ENCODE measurements at places on chromosomes 4 and X.

DNA sequence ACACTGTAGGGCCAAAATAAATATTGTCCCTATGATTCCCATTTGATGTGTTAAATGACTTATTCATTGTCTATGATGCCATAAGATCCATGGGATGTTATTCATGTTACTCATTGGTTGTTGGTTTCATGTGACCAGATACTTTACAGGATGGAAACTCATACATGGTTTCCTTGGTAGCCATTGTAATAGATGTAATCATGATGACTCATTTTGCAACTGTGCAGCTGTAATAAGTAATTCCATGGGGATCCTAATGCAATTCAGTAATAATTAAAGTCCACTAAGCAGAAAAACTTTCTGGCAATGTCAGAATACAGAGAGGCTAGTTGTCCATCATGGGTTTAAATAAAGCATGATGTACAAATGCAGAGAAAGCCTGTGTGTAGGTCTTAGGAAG, 389.7 kb upstream of the NR3C2 start:
- peak; percentile 80 for DNase-seq

- DNase-seq, result peak; percentile 1
Measured at GRCh38 chrX:34300871-34301270, 168.8 kb upstream of the FAM47A start.

DNA sequence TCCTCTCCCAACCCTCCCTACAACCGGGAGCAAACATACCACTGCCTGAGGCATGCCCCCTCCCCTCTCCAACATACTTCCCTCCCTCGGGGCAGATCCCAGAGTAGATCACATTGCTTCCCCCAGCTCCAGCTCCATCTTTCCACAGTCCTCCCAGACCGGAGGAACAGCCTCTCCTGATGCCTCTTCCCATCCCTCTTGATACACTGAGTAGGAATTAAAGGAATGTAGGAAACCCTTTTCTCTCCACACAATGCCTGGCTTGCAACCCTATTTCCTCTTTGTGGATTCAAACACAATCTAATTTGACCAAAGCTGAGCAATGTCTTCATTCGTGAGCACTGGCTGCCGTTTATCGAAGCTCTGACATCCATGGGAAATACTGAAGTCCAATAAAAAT, 339.8 kb downstream of the BCOR start:
- peak; percentile 58 for DNase-seq

GRCh38 chrX:45766981-45767501, 566.4 kb upstream of the DIPK2B start:
- peak; percentile 42 for DNase-seq

DNA sequence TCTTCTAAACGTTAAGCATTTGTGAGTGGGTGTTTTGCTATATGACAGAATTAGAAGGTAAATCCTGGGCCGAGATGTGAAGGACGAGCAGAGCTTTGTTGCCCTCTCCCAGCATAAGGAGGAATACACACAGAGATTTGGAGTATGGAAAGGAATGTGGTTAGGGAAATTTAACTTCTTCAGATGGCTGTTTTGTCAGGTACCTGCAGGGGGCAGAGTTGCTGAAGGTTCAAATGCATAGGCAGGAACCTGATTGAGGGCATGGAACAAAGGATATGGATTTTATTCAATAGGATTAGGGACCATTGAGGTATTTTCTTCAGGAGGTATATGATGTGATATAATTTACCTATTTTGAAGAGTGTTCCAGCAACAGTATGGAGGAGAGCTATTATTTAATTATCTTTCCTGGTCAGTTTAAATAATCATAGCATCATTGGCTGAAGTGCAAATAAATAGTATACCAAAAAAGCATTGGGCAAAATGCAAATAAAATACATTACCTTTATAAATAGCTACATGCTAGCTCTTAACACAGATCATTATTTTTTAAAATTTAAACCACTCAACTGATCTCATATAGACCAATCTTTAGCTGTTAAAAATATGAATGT, 143.6 kb downstream of the SLIT2 start:
- no peak for DNase-seq

DNA sequence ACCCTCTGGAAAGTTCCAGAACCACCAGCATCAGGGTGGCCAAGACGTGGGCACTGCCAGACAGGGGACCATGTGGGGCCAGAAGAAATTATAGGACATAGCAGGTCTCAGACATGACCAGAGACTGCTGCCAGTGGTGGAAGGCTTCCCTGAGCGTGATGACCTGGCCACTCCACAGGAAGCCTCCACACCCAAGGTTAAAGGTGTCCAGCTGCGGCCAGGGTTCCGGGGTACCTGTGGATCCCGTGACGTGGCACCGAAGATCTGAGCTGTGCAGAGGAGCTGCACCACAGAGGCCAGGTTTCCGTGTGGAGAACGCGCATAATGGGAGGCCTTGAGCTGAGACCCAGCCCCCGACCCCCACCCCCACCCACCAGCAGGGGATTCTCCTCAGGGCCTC, 16.4 kb upstream of the CTBP1 start:
- no peak for DNase-seq

DNA sequence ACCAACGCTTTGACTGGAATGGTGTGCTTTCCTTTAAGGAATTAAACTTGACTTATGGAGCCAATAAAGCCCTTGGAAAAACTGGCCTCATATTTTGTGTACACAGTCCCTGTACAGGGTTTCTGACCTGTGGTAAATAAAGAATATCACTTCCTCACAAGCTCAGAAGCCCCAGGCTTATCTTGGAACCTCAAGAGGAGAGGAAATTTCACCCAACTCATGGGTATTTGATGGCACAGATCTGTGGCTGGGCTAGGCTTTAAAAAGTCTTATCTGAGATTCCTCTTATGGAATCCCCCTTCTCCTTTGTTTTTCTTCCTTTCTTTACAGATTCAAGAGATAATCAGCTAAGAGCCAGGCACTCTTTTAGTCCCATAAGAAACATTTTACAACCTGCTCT, 89.3 kb upstream of the USP38 start:
- no peak for DNase-seq

- DNase-seq, result no peak
Measured at GRCh38 chr4:142535009-142535408, 311.1 kb downstream of the INPP4B start.

- no peak for DNase-seq
Measured at GRCh38 chr4:9983211-9983610, 38.1 kb downstream of the SLC2A9 start.

- DNase-seq, result no peak
Measured at GRCh38 chr4:109816082-109816442, 500 bp downstream of the GAR1 start.

DNA sequence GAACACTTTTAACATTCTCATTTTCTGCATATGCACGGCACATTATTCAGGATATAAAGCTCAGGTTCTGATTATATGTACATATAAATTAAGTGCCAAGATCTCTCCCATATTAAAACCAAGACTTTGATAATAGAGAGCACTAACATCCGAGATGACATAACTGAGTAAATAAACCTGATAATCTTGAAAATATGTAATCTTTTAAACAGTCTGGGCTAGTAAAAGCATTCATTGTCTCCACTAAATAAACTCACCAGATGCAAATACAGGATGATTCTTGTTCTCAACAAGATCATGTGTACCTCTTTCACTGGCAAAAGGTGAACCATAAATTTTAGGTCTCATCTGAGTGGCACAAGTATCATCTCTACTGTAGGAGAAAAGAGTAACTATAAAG, 942.2 kb downstream of the TRAM1L1 start:
- no peak for DNase-seq

- no peak for DNase-seq
Measured at GRCh38 chr4:125663896-125664767, 349.4 kb downstream of the FAT4 start.

DNA sequence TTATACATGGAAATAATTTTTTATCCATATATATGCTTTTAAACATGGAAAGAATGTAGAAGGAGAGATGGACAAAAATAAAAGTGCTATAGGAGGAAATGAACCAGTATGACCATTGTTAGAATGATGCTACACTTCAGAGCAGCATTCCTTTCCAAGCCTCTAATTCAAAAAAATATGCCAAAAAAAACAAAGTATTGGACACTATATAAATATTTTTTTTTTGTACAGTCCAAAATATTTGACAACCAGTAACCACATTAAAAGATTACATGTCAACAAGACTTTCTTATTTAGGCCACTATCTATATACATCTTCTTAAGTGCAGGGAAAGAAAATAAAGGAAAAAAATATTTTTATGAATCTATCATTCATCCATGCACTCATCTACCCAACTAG, 198.6 kb downstream of the LRBA start:
- DNase-seq, result no peak

DNA sequence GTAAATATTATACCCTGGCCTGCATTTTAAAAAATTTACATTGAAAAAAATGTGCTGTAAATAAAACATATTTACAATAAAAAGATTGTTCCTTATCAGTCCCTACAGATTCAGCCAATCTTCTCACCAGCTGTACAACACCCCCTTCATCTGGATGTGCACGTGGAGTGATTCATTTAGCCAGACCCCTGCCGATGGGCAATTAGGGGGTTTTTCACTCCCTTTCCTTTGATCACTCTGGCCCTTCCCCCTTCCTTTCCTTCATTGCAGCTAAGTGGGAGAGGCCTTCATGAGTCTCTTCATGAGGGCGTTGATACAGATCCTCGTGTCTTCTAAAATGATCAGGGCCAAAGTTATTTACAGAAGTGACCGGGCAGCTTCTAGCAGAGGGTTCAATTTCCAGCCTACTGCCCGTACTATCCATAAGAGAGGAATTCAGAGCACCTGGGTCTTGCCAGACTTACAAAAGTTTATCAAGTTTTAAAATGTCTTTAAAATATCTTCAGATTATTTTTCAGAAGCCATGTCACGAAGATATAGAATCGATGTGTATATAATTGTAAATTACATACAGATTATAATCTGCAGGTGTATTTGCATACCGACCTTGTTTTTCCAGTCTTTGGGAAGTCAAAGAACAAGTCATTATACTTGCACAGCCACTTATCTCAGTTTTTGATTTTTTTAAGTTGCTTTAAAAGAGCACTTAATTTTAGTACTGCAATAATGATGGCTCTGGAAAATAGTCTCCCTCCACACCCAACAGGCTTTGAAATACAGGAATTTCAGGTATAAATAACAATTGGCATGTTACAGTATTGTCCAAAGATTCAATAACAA, 21.4 kb upstream of the RASL11B start:
- no peak for DNase-seq

DNA sequence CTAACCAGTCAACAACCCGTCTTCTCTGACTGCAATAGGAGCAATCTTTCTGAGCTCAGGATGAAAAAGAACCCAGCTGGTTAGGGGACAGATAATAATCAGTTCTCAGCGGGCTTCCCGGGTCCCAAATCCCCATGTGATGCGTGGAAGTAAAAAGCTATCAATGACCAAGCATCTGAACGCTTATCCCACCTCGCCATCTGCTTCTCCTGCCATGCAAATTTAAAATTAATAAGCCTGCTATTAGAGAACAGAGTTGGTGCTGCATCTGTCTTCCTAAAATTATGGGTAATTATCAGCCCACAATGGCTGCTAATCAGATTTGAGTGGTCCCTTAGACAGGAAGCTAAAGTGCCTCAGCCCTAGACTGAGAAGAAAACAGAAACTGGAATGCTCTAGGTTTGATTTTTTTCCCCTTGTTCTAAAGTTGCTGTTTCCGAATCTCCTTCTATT, 37.5 kb downstream of the AFAP1 start:
- DNase-seq, result no peak

DNA sequence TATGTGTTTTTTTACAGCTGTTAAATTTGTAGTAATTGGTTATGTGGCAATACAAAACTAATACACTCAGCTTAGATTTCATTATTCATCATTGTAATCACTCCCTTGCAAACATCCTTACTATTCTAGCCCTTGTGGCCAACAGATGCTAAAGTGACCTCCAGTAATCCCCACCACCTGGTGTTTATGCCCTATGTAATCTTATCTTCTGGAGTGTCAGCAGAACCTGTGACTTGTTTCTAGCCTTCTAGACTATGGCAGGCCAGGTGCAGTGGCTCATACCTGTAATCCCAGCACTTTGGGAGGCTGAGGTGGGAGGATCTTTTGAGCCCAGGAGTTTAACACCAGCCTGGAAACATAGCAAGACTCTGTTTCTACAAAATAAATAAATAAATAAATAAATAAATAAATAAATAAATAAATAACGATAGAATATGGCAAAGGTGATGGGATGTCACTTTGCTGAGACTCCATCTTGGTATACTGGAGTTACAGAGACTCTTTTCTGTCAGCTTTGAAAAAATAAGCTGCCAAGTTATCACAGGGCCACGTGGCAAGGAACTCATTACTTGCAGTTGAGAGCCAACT, 12.3 kb upstream of the TSR2 start:
- no peak for DNase-seq

GRCh38 chr4:77734928-77735327, 84.2 kb downstream of the CNOT6L start:
- peak; percentile 16 for DNase-seq

DNA sequence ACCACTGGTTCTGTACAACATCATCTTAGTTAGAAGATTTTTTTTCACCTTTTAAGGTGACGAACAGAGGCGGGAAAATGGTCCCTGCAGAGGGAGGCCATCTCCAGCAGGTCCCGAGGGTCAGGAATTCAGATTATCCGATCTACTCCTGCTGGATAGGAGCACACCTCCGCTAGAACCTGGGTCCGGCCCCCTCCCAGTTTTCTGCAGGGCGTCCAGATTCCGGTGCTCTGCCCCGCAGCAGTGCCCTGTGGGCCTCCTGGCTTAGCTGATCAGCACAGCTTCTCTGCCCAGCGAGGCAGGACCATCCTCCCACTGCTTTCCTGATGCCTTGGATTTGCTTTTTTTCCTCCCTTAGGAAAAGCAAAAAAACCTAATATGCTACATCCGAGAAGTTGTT, 2.3 kb downstream of the TBL1X start:
- no peak for DNase-seq

- no peak for DNase-seq
Measured at GRCh38 chr4:57119054-57119651, 9.0 kb upstream of the IGFBP7 start.

GRCh38 chr4:84243685-84244084, 255.4 kb downstream of the NKX6-1 start:
- DNase-seq, result no peak

GRCh38 chrX:20522420-20522819, 255.7 kb upstream of the RPS6KA3 start:
- no peak for DNase-seq

Measured in fibroblast of skin of left quadriceps (primary cell).